Activated naive CD8-positive, alpha-beta T cell treated with anti-CD3 and anti-CD28 coated beads, Interleukin-2, amount 50 U/mL, for 24 hours (primary cell): ENCODE measurements at places on chromosomes 6 and 20.
A peak's percentile ranks its signal among the peaks of the same experiment; 100 is the strongest.

DNA sequence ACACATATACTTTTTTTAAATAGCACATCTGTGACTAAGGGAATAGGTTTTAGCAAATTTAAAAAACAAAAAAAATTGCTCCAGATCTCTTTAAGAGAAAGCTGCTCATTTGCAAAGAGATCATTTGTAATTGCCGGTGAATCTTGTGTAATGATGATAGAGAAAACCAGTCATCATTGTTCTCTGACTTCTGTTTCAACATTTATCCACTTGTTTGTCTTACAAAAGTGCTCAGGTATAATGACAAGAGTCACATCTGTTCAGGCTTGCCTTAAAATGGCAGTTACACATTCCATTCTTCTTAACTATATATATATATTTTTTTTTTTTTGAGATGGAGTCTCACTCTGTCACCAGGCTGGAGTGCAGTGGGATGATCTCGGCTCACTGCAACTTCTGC, 165.2 kb downstream of the AIG1 start:
- DNase-seq: no peak

- DNase-seq: no peak
These were observed 13.2 kb upstream of the NEDD9 start for GRCh38 chr6:11245381-11246256.

DNA sequence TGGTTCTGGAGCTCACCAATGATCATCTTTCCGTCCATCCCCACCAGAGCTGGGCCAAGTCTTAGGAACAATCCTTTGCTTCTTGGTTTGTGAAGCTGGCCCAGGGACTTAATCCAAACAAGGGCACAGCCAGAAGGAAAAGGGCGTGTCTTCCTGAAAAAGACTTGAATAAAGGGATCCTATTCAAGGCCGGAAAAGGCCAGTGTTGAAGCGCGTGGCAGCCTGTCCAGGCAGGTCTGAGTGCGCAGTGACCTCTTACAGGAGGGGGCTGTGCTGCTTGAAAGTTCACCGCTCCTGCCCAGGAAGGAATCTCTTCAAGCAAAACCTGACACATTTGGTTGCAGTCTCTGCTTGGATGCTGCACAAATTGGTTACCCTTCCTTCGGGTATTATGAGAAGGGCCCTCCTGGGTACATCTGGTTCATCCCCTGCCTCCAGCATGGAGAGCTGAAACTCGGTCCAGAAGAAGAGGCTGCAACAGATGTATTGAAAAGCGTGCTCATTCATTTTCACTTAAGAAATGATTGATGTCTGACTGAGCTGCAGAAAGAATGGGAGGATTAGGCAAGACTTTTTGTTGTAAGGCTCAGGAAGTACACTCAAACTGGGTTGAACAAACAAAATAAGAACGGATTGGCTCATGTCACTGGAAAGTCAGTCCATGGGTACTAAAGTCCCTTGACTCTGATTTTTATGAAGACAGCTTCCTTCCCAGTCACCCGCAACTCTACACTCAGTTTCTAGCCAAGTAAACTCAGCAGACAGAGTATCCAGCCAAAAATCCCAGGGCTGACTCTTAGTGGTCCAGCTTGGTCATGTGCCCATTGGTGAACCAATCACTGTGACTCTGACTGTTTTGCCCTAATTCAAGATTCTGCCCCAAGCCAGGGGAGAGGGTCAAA, 136.3 kb downstream of the TFAP2C start:
- no peak for DNase-seq

DNA sequence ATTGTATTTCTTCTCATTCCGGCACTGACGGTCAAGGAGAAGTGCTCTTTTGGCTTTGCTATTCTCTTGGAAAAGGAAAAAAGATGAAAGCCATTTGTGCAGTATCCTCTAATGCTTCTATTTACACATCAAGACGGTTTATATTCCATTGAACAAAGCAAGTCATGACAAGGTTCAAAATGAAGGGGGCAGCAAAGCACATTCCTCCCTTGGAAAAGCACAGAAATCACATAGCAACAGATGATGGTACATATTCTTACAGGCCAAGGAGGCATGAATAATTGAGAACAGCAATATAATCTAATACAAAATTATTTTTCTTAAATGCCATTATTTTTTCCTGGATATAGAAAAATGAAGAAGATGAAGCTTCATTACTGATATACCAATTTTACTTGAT, 508.2 kb upstream of the JAG1 start:
- no peak for DNase-seq

DNA sequence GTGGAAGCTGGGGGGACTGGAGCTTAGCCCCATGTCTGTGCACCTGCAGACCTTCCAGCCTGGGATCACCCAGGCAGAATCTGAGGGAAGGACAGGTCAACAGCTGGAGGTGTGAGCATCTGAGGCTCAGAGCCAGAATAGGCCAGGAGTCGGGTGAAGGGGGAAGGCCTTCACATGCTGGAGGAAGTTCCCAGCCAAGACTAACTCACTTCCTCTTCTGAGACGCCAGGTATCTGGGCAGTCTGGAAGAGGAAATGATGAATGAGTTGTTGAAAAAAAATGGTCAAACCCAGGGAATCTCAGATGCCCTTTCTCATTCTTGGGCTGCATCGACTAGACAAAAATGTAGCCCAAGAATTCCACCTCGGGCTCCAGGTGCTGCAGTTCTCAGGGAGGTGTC, 73.6 kb upstream of the TIAM2 start:
- no peak for DNase-seq

GRCh38 chr6:110629153-110629552, 152.7 kb upstream of the SLC22A16 start:
- no peak for DNase-seq

GRCh38 chr6:117506907-117507306, 24.4 kb downstream of the DCBLD1 start:
- DNase-seq: no peak

DNA sequence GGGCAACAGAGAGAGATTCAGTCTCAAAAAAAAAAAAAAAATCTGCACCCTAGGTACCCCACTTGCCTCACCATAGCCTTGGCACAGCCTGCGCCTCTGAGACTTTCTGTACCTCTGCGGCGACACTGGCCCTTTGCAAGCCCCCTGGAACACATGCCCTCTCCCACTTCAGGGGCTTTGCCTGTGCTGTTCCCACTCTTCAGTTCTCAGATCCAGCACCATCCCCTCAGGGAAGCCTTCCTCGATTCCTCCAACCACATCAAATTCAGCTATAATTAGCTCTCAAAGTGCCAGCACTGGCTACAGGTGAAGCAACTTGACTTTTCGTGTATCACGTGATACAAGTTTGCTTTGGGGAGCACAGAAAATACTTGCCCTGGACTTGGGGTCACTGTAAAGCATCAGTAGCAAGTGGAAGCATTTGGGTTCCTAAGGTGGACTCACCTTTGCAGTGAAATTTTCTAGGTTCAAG, 2.1 kb upstream of the UBE2V1 start:
- DNase-seq: no peak

DNA sequence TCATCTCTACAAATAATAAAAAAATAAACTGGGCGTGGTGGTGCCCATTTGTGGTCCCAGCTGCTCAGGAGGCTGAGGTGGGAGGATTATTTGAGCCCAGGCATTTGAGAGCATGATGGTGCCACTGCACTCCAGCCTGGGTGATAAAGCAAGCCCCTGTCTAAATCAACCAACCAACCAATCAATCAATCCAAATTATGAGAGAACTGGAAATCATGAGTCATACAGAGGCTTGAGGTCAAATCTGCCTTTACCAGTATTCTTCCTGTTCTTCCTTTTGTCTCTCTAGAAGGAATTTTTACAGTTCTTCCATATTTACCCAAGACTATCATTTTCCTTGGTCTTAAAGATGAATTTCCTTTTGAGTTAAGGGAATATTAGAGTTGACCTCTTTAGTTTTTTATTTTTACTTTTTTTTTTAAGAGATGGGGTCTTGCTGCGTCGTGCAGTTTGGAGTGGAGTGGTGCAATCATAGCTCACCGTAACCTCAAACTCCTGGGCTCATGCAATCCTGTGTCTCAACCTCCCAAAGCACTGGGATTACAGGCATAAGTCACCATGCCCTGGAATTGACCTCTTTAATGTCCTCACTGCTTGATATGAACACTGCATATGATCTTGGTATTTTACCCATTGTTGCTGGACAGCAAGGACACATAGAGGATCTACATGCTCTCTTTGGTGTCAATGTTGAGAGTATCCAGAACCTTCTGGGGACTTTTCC, 44.1 kb upstream of the TXNDC5 start:
- DNase-seq: no peak

- no peak for DNase-seq
These were observed 104.9 kb downstream of the RPS12 start for GRCh38 chr6:132919045-132919860.

GRCh38 chr6:1636971-1637871, 27.5 kb downstream of the FOXC1 start:
- DNase-seq: no peak

- DNase-seq: no peak
These were observed 112.1 kb upstream of the GPR6 start for GRCh38 chr6:109865968-109866367.

- no peak for DNase-seq
These were observed 10.2 kb downstream of the SLC22A1 start for GRCh38 chr6:160131636-160132296.

- DNase-seq: no peak
These were observed 29.5 kb downstream of the CEP85L start for GRCh38 chr6:118621799-118622470.

GRCh38 chr20:57306747-57307146, 22.9 kb upstream of the SPO11 start:
- no peak for DNase-seq

DNA sequence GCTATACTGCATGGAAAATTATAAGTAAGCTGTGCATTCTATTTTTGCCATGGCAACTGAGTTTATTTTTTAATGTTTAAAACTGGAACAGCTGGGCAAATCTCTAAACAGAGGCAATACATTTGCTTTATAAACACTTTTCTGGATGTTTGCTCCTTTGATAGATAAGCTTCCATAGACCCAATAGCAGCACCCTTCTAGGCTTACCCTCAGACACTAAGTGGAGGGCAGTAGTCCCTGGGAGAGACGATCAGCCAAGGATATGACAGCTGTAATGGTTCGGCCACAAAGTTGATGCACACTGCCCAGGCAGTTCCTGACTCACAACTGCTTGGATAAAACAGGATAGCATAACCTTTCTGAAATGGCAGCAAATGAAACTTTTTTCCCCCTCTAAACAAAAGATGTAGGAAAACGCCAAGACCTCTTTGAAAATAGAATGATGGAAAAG, 8.5 kb upstream of the MRPS10 start:
- no peak for DNase-seq

DNA sequence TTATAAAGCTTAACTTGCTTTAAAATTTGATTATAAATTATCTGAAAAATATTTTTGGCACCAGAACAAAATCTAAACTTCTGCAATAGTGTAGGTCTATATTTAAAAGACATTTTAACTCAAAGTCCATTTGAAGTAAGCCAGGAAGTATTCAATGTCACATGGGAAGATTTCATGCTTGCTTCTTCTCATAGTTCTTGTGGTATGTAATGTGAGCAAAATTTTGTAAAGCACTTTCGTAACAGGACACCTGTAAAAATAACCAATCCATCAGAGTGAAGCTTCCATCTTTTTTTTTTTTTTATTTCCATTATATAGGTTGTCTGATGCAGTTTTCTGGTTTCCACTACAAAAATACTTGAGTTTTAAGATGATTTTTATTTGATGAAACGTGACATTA, 386.1 kb downstream of the LAMA2 start:
- DNase-seq: no peak

DNA sequence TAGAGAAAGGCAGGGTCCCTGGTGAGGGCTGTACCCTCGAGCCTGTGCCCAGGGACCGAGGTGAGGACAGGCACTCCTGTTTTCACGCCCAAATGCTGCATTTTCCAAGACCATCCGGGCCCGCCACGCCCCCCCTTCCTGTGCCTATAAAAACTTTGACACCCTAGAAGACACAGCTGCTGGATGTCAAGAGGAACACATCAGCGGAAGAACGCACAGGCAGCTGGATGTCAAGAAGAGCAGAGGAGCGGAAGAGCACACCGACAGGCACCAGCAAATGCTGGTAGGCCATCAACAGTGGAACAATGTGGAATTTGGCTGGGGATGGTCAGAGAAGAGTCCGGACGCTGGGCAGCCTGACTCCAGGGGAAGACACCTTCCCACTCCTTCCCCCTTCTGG, 56.1 kb downstream of the TXLNB start:
- no peak for DNase-seq

DNA sequence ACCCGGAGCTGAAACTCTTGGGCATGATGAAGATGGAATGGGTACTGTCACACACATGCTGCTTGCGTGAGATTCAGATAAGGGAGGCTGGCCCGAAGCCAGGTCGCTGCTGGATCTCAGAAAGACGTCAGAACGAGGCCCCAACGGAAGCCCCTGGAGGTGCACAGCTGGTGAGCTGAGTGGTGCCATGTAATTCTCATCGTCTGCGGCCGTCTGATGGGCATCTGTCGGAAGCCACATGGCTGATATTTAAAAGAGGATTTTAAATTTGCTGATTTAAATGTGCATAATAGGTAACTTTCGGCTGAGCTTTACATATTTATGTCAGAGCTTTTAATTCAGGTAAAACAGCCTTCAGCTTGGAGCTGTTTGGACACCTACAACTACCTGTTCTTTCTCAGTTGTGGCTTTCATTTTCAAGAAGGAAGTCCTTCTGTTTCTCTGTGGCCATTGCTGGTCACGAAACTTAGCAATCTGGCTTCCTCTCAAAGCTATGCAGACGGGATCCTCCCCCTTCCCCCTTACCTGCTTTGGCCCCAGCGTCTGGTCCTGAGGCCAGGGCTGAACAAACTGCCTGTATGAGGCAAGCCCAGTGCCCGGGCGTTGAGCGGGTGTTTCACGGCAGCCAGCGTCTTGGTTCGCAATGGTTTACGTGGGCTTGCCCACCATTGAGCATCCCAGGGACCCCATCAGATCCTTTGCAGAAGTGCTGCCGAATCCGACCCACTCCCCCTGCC, 9.2 kb downstream of the SLCO4A1 start:
- DNase-seq: peak; percentile 74

DNA sequence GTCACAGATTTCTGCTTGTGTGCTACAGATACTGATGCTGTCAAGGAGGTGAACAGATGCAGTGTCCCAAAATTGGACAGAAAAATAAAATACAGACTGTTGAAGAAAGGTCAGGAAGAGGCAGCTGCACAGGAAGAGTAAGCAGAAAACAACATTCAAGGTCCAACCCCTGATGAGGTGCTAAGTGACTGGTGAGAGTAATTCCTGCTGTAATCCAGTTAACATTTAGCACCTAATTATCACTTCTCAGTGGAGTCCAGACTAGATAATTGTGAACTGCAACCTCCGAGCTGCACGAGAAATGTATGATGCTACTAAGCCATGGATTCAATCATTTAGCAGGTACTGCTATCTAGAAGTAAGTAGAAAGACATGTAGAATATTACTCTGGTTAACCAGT, 36.3 kb upstream of the NRSN1 start:
- DNase-seq: no peak
